ENCODE measurements at places on chromosomes 5 and 9.
A peak's percentile ranks its signal among the peaks of the same experiment; 100 is the strongest.

DNA sequence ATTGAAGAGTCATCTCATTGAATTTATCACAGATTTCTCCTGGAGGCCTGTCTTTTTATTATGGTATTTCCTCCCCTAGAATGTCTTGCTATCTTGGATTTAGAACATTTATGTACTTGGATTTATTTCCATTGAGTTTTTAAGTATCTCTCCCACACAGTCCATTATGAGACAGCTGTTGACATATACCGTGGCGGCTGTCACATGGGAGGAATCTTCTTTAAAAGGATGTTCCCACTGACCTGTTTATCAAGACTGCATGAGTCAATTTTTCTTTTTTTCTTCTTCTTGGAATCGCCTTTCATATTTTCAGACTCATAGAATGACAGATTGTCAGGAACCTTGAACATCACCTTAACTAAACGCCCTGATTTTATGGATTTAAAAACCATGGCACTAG, 2.9 kb upstream of the CAVIN4 start:
- DNase-seq = no peak

DNA sequence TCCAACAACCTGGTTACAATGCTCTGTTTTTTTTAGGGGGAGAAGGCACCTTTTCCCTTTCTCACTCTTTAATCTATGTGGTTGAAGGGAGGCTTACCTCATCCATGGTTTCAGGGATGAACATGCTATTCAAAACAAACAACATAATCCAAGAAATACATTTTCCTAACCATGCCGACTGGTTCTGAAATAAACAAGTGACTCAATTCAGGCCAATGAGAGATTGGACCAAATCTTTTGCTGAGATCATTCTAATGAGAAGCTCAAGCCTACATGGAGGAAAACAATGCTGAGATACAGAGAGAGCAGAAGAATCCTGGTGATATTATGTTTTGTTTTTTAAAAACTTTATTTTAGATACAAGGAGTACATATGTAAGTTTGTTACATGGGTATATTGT, 46.8 kb upstream of the ELL2 start:
- no peak for DNase-seq

- DNase-seq = no peak
These were observed 3.4 kb downstream of the ASS1 start for GRCh38 chr9:130448035-130448624.

- no peak for DNase-seq
These were observed 36.8 kb downstream of the EGR1 start for GRCh38 chr5:138502121-138502520.

DNA sequence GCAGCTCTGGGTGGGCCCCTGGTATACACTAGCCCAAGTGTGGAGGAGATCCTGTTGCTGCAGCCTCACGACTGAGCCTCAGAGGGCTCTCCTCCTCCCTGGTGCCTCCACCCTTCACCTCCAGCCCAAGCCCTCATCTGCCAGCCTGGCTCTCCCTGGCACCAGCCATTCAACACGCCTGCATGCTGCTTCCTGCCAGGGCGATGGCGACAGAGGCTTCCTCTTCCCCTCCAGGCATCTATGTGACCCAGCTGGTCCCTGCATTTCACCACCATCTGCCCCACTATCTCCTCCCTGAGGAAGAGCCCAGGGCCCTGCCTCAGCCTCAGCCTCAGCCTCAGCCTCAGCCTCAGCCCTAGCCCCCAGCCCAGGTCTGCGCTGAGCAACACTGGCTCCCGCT, 54.8 kb upstream of the ANGPTL2 start:
- no peak for DNase-seq

- no peak for DNase-seq
These were observed 6.7 kb downstream of the ECM2 start for GRCh38 chr9:92529124-92529523.

DNA sequence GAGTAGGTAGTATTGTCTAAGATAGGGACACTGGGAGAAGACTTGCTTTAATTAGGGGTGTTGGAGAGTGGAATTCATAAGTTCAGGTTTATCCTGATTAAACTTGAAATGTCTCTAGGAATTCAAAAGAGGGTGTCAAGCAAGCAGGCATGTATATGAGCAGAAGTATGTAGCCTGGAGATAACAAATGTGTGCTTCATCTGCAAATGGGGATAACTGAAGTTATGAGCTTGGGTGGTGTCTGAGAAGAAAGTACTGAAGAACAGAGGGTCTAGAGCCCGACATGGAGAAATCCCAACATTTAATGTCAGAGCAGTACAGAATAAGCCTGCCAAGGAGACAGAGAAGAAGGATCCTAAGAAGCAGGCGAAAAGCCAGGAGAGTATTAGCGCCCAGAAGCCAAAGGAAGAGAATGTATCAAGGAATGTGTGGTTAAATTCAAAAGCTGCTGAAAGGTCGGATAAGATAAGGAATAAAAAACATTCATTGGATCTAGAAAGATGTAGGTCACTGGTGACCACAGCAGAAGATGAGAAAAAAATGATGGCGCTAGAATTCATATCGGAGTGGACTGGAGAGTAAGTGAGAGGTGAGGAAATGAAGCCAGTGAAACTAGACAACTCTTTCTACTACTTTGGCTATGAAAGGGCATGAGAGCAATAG, 401.5 kb upstream of the PIK3R1 start:
- no peak for DNase-seq

GRCh38 chr9:131464354-131465000, 38.2 kb upstream of the POMT1 start:
- no peak for DNase-seq

- no peak for DNase-seq
These were observed 29.5 kb upstream of the SMU1 start for GRCh38 chr9:33105959-33106358.

GRCh38 chr5:129382921-129383672, 77.0 kb upstream of the ADAMTS19 start:
- DNase-seq = no peak

- no peak for DNase-seq
These were observed 306.4 kb downstream of the ZSWIM6 start for GRCh38 chr5:61638476-61638875.

DNA sequence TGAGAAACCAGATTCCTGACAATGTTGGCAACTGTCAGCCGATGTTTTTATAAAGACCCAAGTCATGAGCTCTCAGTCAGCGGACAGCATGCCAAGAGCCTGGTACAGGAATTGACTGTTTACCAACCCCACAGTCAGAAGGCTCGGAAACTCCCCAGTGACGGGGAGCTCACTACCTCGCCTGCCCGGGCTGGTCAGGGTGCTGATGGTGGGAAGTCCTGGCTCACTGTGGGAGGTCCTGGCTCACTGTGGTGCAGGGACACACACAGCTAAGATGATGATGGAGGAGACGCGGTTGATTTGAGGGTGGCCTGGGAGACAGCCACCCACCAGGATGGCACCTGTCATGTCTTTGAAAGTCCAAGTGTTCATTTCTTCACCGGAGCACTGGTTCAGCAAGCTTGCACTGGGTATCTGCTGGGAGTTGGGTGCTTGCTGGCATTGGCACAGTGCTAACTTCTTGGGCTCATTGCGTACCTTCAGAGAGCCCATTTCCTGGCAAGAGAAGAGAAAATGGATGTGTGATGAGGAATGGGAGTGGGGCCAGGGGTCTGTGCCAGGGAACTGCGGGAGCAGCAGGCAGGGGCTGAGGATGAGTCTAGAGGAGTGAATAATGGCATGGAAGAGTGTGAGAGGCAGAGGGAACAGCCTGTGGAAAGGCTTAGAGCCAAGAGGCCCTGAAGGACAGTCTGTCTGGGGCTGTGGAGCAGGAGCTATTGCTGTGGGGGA, 15.3 kb downstream of the ASS1 start:
- no peak for DNase-seq

GRCh38 chr9:15420796-15421195, 1.9 kb upstream of the SNAPC3 start:
- DNase-seq = no peak

DNA sequence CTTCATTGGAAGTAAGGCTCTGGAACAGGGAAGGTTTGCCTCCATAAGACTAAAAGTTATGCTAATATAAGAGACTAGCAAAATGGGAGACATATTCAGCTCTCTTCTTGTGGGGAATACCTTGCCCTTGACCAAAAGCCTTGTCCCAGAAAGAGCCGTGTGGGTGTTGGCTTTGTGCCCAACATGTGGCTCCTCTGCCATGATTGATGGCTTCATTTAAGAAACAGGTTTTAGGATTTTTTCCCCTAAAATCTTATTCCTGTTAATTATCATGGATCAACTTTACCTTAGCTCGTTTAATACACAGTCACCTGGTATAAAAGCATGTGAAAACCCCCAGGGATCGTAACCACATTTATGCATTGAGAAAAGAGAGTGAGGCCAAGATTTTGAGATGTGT, 38.9 kb downstream of the DOCK8 start:
- DNase-seq = no peak

DNA sequence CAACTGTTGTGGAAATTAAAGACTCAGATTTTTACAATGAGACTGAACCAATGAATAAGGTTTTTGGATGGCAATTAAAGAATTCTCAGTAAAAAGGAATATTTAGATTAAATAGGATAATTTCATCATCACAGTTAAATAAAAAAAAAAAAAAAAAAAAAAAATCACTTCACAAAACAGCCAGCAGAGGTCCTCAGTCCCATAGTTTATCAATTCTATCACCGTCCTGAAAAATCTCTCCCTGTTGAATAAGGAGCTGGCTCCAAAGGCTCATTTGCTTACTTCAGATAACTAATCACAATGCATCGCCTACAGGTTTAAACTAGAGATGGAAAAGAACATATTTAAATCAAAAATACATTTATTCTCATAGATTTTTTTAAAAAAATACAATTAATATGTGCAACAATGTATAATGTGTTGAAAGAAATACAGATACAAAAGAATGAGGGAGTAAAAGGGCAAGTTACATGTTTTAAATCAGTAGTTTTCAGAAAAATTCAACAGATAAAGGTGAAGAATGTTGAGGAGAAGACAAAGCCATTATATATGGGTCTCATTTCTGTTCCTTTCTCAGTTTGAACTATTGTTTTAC, 175.8 kb upstream of the CHD1 start:
- no peak for DNase-seq

DNA sequence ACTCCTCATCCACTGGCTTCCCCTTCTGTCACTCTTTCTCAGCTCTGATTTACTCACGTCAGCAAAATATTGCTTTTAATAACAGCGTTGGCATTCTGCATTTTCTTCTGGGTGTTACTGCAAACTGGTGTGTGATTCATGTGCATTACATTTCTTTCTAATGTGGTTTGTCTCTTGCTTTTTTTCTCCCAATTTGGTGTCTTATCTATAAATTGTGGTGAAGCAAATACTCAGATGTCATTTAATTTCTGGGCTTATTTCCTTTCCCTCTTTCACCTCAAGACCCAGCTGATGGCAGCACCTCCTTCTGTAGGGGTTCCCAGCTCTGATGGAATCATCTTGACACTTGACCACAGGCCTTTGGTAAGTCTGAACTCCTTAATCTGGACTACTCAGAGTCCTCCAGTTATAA, 180.7 kb upstream of the ZNF618 start:
- DNase-seq = no peak

- DNase-seq = peak; percentile 71
These were observed 11.0 kb upstream of the SH3RF2 start for GRCh38 chr5:145925353-145925752.

DNA sequence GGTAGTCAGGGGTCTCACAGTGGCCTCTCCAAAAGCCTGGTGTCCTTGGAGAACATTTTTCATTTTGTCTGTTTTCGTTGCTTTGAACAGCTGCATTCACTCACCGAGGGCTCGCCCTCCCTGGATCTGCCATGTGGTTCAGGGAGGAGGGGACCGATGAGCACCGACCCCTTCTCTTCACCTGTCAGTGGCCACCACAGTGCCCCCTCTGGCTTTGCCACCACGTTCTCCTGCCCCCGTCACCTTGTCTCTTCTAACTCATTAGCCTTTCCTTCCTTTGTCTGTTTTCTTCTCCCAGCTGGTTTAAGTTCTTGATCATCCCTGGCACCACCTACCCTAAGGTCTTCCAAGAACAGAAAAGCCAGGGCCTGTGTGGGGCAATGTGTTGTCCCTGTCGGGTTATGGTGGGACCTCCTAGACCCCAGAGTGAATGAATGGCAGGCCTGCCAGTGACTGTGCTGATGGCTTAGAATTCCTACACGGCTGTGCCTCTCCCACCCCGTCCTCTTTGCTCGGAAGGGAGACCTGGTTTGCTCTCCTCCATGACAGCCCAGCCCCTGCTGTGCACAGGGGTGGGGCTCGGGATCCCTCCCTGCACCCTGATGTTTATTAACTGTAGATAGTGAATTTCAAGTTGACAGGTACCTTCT, 90.0 kb downstream of the ANKRD33B start:
- DNase-seq = no peak

DNA sequence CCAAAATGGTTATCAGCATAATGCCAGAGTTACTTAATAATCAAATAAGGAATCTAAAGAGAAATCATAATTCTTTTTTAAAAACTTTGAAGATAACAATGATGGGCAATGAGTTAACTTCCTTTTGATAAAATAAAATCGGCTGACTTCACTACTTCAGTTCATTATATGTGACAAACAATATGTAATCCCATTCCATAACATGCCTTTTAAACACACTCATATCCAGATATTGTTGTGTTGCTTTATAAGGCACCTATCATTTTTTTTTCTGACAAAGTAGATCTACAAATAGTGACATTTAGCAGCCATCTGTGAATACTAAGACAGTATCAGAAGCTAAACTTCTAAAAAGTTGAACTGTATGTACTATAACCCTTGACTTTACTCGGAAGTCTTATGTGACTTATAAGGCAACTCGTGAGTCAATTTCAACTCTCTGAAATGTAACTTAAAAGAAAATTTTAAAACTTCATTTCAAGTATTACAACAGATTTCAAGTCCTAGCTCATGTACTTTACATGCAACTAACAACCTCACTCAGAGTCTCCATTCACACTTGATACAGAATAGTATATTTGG, 7.5 kb downstream of the ADAMTS6 start:
- no peak for DNase-seq

- DNase-seq = no peak
These were observed 21.2 kb downstream of the GSN start for GRCh38 chr9:121289026-121289771.

DNA sequence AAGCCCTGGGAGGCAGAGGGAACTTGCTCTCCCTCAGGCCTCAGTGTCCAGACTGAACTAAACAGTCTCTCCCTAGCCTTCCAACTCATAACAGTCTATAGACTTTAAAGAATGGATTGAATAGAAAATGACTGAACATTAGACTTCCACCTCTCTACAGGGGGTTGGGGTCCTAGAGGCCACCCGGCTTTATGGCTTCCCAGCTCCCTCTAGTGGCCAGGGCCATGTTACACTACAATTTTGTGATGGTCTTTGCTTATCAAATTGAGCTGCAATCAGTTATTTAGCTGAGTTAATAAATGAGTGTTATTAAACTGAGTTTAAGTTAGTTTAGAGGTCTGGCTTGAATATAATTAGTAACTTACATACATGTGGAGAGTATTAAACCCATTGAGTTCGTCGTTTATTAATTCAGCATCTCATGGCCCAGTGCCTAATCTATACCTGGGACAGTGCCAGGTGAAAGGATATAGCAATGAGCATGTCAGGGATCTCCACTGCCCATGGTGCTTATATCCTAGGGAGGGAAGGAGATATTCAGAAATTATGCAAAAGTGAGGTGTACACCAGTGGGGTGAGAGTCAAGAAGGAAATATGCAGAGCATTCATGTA, 105.2 kb downstream of the SH3TC2 start:
- DNase-seq = no peak

- DNase-seq = no peak
These were observed 43.5 kb downstream of the SH3PXD2B start for GRCh38 chr5:172410662-172411483.

GRCh38 chr5:139394654-139395566, at the start of gene PROB1:
Gene PROB1 (minus strand): TSS chr5:139395104. CDS start chr5:139395081, 23 bp downstream.
- no peak for DNase-seq

GRCh38 chr9:127167560-127168326, 45.3 kb upstream of the ANGPTL2 start:
- no peak for DNase-seq

GRCh38 chr5:75239681-75240080, 3.0 kb upstream of the ANKRD31 start:
- DNase-seq = no peak

Measured in HS-27A (cell line).